ENCODE measurements at places on chromosomes 2 and 18.

DNA sequence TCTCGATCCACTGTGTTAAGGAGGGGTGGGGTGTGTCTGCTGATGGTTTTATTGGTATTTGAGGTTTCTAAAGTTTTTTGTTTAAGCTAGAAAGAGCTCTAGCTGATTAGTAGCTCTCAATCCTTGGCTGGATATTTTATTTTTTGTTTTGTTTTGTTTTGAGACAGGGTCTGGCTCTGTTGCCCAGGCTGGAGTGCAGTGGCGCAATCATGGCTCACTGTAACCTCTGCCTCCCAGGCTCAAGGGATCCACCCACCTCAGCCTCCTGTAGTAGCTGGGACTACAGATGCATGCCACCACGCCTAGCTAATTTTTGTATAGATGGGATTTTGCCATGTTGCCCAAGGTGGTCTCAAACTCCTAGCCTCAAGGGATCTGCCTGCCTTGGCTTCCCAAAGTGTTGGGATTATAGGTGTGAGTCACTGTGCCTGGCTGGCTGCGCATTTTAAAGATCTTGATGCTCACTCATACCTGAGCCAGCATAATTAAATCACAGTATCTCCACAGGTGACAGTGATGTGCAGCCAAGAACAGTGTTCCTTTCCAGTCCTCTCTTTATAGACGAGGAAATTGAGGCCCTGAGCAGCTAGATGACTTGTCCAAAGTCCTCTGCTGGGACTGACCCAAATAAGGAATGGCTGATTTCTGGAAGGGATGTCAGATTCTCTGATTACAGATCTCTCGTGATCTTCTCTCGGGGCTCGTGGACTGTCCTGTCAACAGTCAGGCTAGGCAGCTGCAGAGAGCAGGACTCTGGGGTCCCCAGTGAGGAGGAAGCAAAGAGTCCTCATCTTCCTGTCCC lies 44.5 kb downstream of the SPTBN1 start:
- DNase-seq, result no peak

DNA sequence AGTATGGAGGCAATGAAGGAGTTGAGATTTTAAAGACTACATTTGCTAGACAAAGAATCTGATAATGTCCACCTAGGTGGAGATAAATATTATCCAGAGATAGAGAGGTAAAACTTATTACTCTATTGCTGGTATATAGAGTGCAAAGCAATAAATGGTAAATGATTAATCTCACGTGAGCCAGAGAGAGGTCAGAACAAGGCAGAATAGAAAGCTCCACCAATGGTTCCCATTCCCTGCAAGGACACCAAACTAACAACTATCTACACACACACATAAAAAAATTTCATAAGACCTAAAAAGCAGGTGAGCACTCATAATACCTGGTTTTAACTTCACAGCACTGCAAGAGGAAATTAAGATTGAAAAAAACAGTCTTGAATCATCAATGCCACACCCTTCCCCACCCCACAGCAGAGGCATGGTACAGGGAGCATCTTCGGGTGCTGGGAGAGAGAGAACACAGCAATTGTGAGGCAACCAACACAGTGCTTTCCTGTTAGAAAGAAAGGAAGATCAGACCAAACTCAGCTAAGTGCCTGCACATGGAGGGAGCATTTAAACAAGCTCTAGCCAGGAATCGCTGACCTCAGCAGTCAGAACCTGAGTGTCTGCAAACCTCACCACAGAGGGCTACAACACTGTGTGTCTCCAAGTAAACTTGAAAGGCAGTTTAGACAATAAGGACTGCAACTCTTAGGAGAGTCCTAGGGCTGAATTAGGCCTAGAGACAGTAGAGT lies 1432.6 kb upstream of the TMEFF2 start:
- no peak for DNase-seq

DNA sequence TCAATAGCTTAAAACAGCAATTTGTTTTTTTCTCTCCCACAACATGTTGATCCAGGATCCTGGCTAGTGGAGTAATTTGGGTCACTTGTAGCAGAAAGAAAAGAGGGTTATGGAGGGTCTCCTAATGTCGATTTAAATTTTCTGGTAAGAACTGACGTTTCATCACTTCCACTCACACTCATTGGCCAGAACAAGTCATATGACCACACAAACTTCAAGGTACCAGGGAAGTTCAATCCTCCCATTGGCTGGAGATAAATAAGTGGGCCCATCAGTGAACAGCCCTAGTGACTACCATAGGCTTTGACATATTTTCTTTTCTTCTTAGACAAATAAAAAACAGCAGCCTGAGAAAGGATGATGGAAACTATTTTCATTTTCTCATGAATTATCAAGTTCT lies 8.3 kb upstream of the TMEM131 start:
- DNase-seq, result no peak

GRCh38 chr2:227365833-227366232 lies 13.3 kb downstream of the TM4SF20 start:
- DNase-seq, result no peak

- peak; percentile 41 for DNase-seq
These were observed 147.2 kb downstream of the MGAT5 start for GRCh38 chr2:134401081-134401497.

DNA sequence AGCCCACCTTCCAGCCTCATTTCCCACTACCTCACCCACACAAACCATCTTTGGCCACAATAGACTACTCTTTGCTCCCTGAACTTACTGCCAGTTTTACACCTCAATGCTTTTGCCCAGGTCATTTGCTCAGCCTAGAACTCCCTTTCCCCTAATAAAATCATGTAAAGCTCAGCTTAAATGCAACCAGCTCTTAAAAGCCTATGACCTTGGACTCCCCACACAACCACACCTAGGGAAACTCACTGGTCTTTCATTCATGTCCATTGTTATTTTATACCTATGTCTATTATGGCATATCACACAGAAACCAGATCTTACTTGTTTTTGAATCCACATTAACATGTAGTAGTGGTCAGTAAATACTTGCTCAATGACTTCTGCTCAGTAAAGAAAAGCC lies 14.5 kb upstream of the XDH start:
- no peak for DNase-seq

- no peak for DNase-seq
These were observed 23.4 kb downstream of the SNTG2 start for GRCh38 chr2:974054-974453.

- DNase-seq, result no peak
These were observed at the start of gene TNFRSF11A for GRCh38 chr18:62324917-62325805. Gene TNFRSF11A (plus strand): TSS chr18:62325310. CDS start chr18:62325353, 43 bp downstream.

- no peak for DNase-seq
These were observed 96.2 kb upstream of the RBBP8 start for GRCh38 chr18:22836932-22837331.

- no peak for DNase-seq
These were observed 159.4 kb downstream of the PTPRM start for GRCh38 chr18:7726522-7726921.

- DNase-seq, result no peak
These were observed 167.9 kb downstream of the TCF4 start for GRCh38 chr18:55419947-55420664.

DNA sequence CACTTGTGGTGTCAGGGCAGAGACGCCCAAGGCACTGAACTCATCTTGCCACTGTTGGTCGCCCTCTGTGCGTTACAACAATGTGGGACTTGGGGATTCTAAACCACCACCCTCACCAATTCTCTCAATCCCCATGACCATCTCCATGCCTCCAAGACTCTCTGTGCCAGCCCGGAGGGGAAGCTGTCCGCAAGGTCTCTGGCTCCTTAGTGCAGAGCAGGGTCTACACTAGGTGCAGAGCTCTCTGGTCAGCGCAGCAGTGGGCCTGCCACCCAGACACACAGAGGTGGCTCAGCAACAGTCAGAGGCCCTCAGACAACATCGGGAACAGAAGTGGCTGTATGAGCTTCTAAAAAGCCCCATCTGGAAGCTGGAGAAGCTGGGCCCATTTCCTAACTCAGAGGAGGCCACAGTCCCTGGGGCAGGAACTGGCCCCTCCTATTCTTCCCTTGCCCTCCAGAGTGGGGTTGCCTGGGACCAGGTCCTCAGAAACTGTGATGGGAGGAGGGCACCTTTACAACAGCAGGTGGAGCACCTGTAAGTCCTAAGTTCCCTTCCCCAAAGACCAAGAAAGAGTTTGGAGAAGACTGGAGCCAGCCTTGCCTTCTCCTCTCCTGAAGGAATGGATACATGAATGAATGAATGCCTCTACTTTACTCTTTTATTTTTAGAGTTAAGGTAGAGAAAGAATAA lies 37.7 kb downstream of the SERTAD2 start:
- no peak for DNase-seq

GRCh38 chr2:101040761-101041160 lies 38.7 kb downstream of the RPL31 start:
- no peak for DNase-seq

DNA sequence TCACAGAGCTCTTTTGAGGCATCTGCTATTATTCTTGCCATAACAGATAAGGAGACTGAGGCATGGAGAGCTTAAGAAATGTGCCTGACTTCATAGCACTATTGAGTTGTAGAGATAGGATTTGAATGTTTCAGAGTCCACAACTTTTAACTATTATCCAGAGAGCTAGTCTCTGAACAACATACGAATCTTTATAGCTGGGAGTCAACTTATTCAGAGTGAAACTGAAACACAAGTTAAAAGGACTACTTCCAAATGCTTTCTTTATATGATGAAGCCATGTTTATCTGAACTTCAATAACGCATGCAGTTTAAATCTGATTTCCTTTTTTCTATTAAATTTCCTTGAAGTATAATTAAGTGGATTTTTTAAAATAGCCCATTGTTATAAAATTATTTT lies 268.8 kb downstream of the IKZF2 start:
- no peak for DNase-seq

DNA sequence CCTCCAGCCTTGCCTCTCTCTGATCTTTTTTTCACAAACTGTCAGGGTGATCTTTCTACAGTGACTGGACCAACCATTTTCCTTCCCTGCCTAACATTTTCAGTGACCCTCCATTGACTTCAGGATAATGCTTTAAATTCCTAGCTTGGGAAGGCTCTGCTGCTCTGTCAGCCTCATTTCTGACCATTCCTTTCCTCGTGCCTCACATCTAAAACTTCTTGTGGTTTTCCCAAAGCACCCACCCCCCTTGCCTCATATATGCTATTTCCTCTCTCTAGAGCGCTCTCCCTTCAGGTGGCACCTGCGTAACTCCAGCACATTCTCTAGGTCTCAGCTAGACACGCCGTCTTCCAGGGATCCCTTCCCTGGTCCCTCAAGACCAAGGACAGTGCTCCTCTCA lies 37.2 kb downstream of the DRC1 start:
- DNase-seq, result peak; percentile 22

- DNase-seq, result no peak
These were observed 242.3 kb downstream of the ATAD2B start for GRCh38 chr2:23684395-23685176.

DNA sequence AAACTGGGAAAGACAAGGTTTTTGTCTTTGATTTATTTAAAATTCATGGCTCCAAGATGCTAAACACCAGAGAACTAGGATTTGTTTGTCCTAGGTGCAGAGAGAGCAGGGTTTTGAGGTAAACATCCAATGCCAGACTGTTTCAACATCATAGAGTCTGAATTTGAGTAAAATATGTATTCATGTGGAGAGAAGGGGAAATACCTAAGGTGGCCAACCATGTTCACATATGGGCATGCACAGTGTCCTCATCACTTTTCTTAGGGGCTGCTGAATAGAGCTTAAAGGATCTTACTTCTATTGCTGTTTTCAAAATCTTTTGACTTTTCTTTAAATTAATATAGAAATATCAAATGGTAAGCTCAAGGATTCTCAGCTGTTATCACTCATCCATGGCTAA lies 287.0 kb upstream of the CCDC68 start:
- DNase-seq, result no peak

GRCh38 chr2:108633409-108633808 lies 85.9 kb upstream of the RANBP2 start:
- DNase-seq, result no peak

GRCh38 chr2:41949091-41949882 lies 98.5 kb upstream of the PKDCC start:
- no peak for DNase-seq

DNA sequence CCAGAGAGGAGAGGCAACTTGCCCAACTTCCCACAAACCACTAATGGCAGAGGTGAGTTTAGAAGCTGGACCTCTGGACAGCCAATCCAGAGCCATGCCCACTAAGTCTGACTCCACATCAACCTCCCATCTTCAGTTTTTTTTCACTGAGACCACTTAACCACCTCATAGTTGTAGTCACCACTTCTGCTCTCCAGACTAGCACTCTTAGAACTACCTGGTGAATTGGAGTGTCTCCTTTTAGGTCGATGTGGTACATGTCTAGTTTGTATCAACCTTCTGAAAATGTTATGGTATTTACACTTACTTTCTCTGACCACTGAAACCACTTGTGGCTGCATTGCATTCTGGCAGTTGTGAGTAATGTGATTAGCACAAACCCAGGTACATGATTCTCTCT lies 743.6 kb upstream of the FANCL start:
- no peak for DNase-seq

- DNase-seq, result no peak
These were observed 17.8 kb downstream of the DOK1 start for GRCh38 chr2:74572178-74572925.

DNA sequence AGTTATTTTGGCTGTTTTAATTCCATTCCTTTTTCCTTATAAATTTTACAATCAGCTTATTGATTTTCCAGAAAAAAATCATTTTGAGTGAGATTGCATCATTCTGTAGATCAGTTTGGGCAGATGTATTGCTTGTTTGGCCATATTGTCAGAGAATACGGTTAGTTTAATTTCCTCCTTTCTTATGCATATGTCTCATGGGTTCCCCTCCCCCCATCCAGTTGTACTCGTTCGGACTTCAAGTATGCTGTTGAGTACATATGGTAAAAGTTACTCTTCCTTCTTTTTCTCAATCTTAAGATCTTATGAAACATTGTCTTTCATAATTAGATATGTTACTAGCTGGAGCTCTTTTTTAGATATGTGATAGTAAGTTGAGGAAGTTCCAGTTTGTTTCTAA lies 131.2 kb upstream of the TTC27 start:
- DNase-seq, result no peak

DNA sequence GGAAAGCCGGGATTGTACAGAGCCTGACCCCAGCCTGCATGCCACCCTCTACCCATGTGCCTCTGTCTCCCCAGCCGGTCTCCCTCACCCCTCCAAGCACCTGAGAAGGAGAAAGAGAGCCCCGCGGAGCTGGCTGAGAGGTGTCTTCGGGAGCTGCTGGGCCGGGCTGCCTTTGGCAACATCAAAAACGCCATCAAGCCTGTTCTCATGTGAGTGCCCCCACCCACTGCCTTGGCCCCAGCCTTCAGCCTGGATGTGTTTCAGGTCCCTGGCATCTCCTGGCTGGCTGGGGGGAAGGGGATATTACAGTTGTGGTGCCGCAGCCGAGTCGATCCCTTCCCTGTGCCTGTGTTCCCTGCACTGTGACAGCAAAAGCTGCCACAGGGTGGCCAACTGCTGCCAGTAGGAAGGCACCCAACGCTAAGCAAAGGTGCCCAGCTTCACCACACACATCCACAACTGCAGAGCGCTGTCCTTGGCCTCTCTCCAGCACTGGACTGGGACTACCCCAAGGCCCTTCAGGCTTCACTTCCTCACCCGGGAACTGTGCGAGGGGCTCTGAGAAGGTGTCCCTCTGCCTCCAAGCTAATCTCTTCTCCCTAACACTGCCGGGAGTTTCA lies 38.4 kb downstream of the POMC start:
- no peak for DNase-seq

- no peak for DNase-seq
These were observed 1006.1 kb upstream of the CELF4 start for GRCh38 chr18:38571651-38572050.

Data from AG08395 (cell line).